Fibroblast of gingiva (primary cell): ENCODE measurements at places on chromosomes 7 and 10.

DNA sequence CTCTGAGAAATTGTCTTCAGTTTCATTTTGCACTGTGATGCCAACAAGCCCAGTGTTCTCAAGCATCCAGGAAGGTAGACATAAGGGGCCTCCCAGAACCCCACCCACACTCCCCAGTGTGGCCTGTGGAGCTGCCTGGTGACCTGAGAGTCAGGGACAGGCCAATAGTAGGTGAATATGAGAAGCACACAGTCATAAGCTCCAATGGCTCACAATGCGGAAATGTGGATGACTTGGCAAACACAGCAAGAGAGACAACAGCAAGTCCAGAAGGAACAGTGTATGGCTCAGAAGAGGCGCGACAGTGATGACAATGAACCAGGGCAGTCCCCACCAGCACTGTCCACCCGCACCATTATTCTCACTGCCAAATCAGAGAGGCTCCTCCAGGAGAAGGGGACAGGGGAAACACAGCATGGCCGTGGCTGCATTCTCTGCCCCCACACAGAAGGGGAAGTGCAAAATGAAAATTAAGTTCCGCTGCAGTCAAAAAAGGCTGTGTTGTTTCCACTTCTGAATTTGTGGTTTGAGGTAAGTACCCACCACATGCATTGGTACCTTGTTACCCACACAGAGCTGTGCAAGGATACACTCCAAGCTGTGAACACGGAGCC is 419.8 kb downstream of the GRID1 start:
- no peak for DNase-seq

DNA sequence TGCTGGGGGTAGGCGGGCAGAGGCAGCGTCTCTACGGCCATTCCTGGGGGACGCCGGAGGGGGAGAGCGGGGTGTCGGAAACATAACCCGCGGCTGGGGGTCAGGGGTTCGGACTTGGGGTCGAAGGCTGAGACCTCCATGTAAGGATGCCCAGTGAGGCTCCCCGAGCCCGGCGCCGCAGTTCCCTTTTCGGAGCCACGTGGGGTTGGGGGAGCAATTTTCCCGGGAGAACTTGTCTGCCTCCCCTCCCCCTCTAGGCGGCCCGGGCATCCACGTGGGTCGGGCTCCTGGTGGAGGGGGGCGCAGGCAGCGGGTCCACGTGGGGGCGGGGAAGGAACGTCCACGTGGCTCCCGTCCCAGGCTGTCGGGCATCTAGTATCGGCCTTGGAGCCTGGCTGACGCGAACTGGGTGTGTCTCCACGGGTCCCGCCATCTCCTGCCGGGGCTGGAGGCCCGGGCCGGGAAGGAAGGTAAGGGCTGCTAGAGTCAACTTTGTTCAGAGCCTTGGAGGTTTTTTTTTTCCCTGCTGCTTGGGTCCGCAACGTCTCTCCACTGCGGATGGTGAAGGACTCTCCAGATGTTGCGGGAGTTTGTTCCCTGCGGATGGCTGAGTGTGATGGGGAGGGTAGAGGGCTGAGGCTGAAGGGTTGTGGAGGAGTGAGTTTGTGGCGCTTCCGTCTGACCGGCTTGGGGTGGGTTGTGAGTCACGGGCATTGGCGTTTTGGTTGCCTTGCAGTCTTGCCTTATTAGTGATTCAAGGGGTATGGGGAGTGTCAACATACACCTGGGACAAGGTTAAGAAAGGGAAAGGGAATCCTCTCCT is 744 bp downstream of the PPRC1 start:
- peak; percentile 66 for DNase-seq

DNA sequence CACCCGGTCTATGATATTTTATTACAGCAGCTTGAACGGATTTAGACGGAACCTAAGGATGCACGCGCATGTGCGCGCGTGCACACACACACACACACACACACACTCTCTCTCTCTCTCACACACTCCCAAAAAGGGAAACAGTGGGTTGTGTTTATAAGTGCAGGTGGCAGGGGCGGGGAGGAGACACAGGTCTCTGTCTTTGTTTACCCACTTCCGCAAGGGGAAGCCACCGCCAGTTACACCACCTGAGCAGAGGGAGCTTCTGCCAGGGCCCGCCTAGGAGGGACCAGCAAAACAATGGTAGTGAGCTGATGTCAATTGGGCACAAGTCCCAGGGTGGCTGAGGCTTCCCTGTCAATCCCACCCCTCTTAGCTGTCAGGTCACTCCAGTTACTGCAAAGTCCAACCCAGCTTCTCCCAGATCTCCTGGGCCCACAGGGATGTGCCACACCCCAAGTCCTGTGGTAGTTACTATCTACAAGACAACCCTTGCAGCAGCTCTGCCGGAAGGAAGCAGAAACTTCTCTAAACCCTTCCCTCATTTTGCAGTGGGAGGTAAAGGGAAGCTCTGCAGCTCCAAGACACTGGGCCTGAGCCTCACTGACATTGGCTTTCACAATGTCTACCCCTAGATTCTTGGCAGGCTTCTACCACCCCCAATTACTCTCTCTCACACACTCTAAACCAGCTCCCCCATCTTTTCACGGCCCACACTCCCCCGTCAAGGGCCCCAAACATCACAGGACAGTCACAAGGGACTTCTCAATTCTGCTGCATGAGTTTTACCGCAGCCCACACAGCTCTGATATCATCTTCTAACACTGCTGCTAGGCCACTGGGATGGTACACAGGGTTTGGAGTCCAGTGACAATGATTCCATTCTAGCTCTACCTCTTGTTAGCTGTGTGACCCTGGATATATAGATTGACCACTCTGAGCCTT is 17.6 kb downstream of the ANXA11 start:
- DNase-seq, result no peak

GRCh38 chr10:132506711-132507408 is 30.7 kb upstream of the INPP5A start:
- DNase-seq, result peak; percentile 91

- DNase-seq, result no peak
Measured at GRCh38 chr7:44549457-44549856, 8.3 kb upstream of the NPC1L1 start.

GRCh38 chr7:37061849-37062559 is 337.7 kb upstream of the AOAH start:
- DNase-seq, result no peak

GRCh38 chr10:125204400-125204799 is 44.0 kb upstream of the CTBP2 start:
- DNase-seq, result no peak

DNA sequence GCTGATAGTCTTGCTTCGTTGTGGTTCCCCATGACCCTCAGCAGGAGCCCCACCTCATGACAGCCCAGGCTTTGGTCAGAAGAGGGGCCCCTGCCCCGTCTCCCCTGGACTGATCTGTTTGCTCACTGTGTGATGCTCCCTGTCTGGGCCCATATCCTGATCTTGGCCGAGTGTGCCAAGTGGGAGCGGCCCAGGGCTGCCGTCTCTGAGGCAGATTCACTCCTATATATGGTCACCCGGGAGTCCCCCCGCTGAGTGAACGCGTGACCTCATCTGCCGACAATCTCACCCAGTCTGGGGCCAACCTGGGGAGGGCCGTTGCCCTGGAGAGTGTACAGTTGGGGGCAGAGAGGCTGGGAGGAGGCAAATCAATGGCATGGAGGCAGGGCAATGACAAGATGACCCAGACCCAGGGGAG is 34.5 kb downstream of the PPIF start:
- DNase-seq, result peak; percentile 60

DNA sequence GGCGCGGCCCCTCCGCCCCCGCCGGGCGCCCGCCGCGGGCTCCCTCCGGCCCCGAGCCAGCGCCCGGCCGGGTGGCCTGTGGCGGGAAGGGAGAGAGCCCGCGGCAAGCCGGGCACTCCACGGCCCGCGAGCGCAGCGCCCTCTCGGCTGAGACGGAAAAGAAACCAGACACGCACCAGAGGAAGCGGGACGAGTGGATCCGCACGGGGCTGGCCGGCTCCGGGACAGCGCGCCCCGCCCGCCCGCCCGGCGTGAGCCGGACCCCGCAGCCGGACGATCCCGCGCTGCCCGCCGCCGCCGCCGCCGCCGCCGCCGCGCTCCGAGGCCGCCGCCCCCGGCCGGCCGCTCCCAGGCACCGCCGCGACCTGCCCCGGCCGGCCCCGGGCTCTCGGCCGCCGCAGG is 300 bp downstream of the ARHGAP21 start:
- DNase-seq, result no peak

GRCh38 chr7:39950473-39951225 is 593 bp downstream of the CDK13 start:
- DNase-seq, result peak; percentile 48

GRCh38 chr7:108136191-108136688 is 6.1 kb upstream of the LAMB4 start:
- no peak for DNase-seq

- DNase-seq, result no peak
Measured at GRCh38 chr7:36309301-36309700, 80.4 kb upstream of the ANLN start.

- no peak for DNase-seq
Measured at GRCh38 chr7:18960725-18961124, 156.7 kb downstream of the TWIST1 start.

- DNase-seq, result peak; percentile 9
Measured at GRCh38 chr7:84792231-84792893, 394.5 kb downstream of the SEMA3D start.

- DNase-seq, result no peak
Measured at GRCh38 chr7:13748998-13749397, 240.5 kb downstream of the ETV1 start.

DNA sequence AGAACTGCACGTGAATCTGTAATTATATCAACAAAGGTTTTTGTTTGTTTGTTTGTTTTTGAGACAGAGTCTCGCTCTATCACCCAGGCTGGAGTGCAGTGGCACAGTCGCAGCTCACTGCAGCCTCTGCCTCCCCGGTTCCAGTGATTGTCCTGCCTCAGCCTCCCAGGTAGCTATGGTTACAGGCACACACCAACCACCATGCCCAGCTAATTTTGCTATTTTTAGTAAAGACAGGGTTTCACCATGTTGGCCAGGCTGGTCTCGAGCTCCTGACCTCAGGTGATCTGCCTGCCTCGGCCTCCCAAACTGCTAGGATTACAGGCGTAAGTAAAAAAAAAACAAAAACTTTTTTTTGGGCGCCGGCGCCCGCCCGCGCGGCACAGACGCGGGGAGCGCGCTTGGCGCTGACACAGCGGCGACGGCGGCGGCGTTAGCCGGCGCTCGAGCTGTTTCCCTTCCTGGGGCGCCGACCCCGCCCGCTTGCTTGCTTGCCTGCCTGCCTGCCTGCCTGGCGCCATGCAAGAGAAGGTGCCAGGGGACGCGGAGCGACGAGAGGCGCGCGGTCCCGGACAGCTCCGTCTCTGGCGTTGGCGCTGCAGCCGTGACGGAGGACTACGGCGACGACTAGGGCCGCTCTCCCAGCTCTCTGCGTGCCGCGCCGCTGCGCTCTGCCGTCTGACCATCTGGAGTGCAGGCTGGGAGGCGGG is 171.4 kb upstream of the NUPR2 start:
- DNase-seq, result no peak

GRCh38 chr10:13491747-13492360 is 37.0 kb downstream of the BEND7 start:
- no peak for DNase-seq

- DNase-seq, result no peak
Measured at GRCh38 chr7:118615-119391, 73.6 kb upstream of the FAM20C start.

GRCh38 chr7:75647709-75648438 is 90.9 kb downstream of the HIP1 start:
- DNase-seq, result no peak

DNA sequence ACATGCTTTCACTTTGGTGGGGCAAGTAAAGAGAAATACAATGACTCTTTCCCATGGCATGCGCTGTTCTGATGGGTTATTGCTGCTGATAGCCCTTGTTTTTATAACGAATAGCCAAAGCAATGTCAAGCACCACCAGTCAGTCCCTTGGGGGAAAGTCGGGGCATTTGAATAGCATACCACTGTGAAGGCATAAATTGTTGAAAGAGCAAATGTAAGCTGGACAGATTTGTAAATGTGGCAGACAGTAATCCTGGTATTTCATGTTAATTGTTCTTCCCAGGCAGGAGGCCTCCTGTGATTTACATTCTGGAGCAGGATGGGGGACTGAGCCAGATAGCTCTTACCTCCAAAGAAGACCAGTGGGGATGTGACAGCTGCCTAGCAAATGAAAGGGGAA is 293.3 kb downstream of the ADRA2A start:
- no peak for DNase-seq

DNA sequence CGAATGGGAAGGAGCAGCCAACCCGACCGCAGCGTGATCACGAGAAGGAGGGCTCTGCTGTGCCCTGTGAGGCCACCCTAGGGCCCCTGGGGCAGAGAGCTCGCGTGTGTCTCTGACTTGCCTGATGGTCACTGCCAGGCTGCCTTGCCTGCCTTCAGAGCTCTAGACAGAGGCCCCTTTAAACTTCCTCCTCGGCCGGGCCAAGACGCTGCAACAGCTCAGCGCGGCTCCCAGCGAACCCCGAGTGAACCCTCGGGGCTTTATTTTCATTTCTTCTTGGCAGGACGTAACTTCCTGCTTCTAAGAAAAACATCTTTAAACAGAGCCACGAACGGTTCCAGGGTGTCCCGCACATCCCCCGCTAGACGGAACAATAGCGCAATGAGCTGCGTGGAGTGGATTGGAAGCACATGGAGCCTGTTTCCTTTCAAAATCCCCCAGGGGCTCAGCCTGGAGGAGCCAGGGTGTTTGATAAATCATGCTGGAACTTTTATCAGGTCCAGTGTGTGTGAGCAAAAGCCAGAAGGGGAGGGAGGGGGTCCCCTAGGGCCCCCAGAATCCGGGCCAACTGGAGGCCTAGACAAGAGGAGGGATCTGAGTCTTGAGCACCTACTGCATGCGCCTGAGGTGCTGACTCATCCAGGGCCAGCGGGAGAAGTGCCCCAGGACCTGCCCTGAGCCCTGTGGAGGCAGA is 134.1 kb upstream of the GDF10 start:
- peak; percentile 61 for DNase-seq

GRCh38 chr7:125118444-125118843 is 188.8 kb upstream of the POT1 start:
- no peak for DNase-seq

DNA sequence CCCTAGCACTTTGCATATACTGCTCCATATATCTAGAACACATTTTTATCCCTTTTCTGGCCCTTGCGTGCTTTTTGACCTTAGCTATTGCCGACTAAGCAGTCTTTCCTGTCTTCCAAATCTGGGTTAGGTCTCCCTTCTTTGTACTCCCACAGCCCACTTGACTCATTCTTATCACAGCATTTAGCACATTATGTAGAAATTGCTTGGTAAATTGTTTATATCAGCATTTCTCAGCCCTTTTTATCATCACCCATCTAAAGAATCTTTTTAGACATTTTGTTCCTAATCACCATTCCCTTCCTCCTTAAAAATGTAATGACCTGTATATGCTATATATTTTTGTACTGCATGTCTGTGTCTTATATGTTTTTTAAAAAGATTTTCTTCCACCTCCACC is 101.7 kb downstream of the SDHAF3 start:
- no peak for DNase-seq

GRCh38 chr10:92156874-92157773 is 133.8 kb downstream of the CPEB3 start:
- no peak for DNase-seq

DNA sequence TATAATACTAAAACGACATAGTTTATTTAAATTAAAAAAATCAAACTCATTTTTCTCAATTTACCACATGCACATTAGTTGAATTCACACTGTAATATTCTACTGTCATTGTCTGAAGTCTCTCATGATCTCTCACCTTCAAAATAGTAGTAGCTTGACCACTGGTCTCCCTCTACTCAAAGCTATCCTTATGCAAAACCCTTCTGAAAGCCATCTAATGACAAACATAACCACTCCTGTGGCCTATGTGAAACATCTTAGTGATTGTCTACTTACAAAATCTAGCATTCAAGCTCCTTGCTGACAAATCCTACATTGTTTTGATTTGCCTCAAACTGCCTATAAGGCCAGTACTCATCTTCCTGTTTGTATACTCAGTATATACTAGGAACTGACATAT is 606.0 kb upstream of the GHITM start:
- DNase-seq, result no peak
